ENCODE measurements at places on chromosomes 13 and 19.

DNA sequence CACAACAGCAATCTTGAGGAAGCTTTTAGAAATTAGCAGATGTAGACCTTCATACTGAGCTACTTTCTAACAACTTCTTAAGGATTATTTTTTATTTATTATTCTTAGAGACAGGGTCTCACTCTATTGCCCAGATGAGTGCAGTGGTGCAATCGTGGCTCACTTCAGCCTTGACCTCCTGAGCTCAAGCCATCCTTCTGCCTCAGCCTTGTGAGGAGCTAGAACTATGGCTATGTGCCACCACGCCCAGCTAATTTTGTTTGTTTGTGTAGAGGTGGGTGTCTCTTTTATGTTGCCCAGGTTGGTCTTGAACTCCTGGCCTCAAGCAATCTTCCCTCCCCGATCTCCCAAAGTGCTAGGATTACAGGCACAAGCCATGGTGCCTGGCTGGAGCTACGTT, 200.6 kb downstream of the TSHZ3 start:
- no peak for DNase-seq

DNA sequence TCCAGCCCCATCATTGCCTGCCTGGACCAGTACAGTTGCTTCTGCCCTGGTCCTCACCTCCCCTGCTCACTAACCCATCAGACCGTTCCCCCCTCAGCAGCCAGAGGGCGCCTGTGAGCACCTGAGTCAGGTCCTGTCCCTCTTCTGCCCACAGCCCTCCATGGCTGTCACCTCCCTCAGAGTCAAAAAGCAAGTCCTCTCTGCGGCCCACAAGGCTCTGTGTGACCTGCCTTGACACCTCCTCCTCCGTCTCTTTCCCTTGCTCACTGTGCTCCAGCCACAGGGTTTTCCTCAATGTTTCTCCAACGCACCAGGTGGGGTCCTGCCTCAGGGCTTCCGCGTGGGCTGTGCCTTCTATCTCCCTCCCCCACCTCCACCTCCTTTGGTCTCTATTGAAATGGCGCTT, 29.4 kb upstream of the PTPRS start:
- peak; percentile 66 for DNase-seq

- peak; percentile 75 for DNase-seq
These were observed 759 bp downstream of the ZMYM2 start for GRCh38 chr13:19959141-19959830.

DNA sequence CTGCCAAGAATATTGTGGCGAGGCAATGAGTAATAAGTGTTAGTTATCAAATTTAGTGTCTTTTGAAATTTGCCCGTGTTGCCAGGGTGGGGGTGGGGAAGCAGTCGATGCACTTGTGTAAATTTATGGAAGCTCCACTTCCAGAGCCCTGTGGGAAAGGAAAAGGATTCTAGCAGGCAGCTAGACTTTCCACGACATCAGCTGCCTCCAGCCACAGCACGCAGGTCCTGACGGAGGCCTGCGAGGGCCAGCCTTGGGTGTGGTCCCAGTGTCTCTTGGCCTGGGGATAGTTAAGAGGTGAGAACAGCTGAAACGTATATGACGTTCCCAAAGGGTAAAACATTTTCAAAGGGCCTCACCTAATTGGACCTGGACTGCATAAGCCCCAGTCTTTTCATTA, 433.0 kb downstream of the TSHZ3 start:
- DNase-seq = no peak

DNA sequence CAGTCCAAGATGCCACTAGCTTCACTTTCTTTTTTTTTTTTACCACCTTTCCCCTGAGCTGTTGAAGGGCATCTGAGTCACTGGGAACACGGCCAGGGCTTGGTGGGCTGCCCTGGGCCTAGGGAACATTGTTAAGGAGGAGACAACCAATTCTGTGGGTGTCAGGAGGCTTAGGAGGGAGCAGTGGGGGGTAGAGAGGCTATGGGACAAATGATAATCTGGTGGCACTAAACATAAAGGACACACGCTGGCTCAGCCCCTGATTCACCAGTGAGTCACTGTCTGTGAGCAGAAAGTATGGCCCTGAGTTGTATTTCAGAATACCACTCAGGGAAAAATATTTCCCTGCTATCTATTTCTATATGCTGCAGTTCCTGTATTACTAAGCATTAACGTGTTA, 207.8 kb downstream of the DCLK1 start:
- no peak for DNase-seq

DNA sequence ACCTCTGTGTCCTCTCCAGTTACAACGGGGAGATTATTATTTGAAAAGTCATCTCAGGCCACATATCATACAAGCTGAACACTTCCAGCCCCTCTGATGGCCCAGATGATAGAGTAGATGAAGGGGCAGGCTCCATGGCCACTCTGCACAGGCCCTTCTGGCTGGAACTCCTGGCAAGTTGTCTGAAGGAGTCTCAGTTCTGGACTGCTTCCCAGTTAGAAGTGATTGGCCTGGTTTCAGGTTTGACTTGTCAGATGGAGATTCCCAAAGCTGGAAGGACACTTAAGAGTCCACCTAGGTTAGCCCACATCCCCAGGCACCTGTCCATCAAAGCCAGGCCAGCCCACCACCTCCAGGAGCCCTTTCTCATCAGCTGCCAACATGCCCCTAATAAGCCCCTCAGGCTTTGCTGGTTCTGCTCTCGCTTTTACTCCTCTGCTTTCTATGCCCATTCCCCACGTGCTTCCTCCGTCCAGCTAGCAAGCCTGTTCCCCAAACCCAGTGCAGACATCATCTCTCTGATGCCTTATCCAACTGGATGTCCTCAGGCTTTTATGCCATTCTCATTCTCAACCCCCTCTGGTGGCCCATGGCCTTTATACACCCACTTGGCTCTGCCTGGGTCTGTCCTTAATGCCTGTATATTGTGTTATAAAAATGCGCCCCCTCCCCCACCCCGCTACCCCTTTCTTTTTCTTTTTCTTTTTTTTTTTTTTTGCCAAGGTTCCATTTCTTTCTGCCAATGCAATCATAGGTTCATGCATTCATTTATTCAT, 56.5 kb downstream of the HSPH1 start:
- no peak for DNase-seq

GRCh38 chr19:31988256-31988655, 357.2 kb upstream of the ZNF507 start:
- DNase-seq = no peak

- no peak for DNase-seq
These were observed 951 bp upstream of the MTUS2 start for GRCh38 chr13:28819046-28819730.

DNA sequence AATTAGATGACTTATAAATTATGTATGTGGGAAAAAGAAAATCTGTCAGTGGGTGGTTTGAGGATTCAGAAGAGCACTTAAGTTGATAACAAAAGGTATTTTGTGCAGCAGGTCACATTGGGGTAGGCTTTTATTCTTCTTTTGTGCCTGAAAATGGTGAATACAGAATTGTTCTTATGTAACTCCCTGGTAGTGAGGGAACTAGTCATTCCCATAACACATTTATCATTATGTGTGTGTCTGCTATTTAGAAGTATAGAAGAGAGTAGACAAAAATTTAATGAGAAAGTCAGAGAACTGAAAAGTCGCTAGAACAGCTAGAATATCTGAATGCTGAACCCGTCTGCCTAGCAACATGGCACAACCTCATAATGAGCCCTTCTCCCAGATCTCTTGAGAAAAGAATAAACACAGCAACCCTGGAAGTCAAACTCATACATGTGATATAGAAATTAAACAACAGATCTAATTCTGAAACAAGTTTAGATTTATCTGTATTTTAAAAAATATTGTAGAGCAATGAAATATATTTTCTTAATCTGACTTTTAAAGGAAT, 111.8 kb upstream of the EDNRB start:
- DNase-seq = no peak

GRCh38 chr19:11106477-11106876, 17.2 kb downstream of the LDLR start:
- DNase-seq = no peak

Measured in activated naive CD8-positive, alpha-beta T cell treated with anti-CD3 and anti-CD28 coated beads for 36 hours (primary cell).